ENCODE measurements at places on chromosomes 4 and X.

DNA sequence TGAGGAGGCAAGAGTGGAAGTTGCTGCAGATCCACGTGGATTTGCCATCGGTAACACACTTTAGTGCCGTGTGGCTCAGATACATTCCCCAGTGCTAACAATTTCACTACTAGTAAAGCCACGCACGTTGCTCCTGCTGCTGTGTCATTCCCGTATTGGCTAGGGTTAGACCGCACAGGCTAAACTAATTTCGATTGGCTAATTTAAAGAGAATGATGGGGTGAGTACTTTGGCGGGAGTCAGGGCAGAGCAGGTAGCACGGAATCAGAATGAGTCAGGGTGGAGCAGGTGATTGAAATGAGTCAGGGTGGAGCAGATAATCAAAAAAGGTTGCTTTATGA, 1337.5 kb downstream of the FSTL5 start:
- no peak for DNase-seq

- DNase-seq: no peak
Observed at GRCh38 chr4:28177641-28178040, 1317.0 kb downstream of the STIM2 start.

DNA sequence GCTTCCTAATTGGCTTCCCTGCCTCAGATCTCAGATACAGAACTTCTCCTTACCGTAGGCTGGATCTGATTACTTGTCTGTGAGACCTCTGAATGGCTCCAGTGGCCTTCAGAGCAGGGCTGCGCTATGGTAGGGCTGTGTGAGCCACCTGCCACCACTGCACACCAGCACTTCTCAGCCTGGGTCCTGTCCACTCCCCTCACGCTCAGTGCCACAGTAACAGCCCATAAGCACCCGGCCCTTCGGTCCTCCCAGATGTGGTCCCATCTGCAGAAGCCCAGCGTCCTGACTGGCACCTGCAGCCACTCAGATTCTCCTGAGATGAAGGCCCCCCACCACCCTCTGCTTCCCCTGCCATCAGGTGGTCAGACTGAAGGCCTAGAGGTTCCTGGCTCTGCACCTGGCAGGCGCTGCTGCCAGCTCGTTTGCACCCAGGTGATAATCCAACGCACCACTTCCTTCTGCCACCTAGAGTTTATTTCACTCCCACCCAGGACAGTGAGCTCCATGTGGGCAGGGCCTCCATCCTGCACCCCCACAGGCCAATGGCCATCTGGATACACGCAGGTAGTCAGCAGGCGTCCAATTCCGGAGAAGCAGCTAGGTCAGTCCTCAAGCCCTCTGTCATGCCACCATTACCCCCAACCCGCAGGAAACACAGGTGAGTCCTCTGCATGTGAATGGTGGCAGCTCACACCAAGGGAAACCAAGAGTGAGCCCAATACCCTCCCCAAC, 5.4 kb downstream of the WDR1 start:
- no peak for DNase-seq

DNA sequence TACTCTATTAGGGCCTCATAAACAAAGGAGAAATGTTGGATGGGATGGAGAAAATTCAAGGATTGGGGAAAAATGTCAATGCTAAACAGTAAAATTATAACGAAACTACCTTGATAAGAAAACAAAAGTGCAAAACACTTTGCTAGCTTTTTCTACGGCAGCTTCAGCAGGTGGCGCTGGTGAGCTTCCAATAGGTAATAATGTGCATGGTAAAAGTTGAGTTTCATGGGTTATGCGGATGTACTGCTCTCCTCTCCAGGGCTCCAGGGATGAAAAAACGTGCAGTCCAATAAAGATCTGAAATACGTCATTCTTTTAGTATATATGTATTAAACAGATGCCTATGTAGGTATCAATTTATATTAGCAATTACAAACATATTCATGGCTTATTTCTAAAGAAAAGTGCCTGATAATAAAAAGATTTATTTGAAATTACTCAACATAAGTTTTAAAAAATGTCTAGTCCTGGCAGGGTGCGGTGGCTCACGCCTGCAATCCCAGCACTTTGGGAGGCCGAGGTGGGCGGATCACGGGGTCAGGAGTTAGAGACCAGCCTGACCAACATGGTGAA, 239.6 kb downstream of the GRXCR1 start:
- DNase-seq: peak; percentile 21

GRCh38 chr4:9771034-9771433, 10.4 kb upstream of the DRD5 start:
- no peak for DNase-seq

DNA sequence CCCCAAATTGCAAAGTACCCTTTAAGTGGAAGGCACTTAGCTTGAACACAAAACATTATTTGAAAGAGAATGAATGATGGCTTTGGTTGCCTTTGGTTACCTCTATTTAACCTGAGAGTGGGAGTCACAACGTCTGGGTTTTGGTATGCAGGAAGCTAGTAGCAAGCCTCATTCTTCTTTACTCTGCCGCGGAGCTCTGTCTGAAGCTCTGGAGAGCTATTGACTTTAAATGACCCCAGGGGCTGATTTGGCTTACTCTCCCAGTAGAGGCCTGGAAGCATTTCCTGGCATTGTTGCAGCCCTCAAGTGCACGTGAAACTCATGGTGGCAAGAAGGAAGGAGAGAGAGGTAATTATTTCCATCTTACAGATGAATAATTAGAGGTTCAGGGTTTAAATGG, 81.8 kb upstream of the MAGEA4 start:
- no peak for DNase-seq

DNA sequence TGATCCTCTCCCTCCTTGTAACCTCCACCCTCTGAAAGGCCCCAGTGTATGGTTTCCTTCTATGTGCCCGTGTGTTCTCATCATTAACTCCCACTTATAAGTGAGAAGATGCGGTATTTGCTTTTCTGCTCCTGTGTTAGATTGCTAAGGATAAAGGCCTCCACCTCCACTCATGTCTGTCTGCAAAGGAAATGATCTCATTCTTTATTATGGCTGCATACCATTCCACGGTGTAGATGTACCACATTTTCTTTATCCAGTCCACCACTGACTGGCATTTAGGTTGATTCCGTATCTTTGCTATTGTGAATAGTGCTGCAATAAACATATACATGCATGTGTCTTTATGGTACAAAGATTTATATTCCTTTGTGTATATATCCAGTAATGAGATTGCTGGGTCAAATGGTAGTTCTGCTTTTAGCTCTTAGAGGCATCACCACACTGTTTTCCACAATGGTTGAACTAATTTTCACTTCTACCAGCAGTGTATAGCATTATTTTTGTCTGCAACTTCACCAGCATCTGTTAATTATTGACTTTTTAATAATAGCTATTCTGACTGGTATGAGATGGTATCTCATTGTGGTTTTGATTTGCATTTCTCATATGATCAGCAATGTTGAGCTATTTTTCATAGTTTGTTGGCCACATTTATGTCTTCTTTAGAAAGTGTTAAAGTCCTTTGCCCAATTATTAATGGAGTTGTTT, 1030.9 kb downstream of the FSTL5 start:
- DNase-seq: no peak

GRCh38 chr4:105470766-105471165, 3.1 kb downstream of the PPA2 start:
- no peak for DNase-seq

- no peak for DNase-seq
Observed at GRCh38 chr4:186739802-186740434, 16.3 kb upstream of the FAT1 start.

- DNase-seq: no peak
Observed at GRCh38 chrX:68503836-68504636, 5.2 kb downstream of the YIPF6 start.

DNA sequence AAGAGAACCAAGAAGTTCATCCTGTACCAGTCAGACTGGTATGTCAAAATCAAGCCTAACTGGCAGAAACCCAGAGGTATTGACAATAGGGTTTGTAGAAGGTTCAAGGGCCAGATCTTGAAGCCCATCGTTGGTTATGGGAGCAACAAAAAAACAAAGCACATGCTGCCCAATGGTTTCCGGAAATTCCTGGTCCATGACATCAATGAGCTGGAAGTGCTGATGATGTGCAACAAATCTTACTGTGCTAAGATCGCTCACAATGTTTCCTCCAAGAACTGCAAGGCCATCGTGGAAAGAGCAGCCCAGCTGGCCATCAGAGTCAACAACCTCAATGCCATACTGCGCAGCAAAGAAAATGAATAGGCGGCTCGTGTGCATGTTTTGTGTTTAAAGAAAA, 172.7 kb upstream of the MED14 start:
- DNase-seq: no peak

GRCh38 chr4:13888112-13888511, 260.6 kb upstream of the BOD1L1 start:
- DNase-seq: no peak

DNA sequence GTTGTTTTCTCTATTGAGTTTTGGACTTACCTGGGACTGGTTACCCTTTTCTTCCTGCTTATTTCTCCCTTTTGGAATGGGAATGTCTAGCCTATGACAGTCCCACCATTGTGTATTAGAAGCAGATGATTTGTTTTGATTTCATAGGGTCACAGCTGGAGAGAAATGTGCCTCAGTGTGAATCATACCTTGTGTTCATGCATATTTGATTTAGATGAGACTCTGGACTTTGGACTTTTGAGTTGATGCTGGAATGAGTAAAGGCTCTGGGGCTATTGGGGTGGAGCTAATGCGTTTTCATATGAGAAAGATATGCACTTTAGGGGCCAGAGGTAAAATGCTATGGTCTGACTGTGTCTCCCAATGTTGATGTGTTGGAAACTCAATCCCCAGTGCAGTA, 30.5 kb upstream of the TEX13C start:
- no peak for DNase-seq

DNA sequence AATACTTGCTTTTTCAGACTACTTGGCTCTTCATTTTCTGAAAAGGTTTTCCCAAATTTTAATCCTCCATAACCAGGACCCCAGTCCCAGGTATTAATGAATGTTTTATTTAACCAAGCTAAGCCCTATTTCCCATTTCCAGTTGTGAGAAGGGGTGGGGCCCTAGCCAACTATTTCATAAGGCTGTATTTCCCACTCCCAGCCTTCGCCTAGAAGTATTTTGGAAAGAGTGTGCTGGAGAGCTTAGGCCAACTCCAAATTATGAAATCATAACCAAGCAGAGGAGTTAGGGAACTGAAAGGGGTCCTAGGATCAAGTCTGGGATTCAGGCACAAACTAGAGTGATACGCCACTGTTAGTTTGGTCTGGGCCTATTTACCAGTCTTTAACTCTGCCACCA, 148.4 kb upstream of the GPC4 start:
- DNase-seq: no peak

All from anterior cingulate cortex (tissue), 58 donors.